ENCODE measurements at places on chromosomes 2 and 18.

- ATAC-seq: no peak
- H3K27me3 ChIP-seq: no peaks in the 10 kb centered on the region
- H3K27ac ChIP-seq: no peak overlapping the region
- H3K36me3 ChIP-seq: no peaks in the 10 kb centered on the region
These were observed 39.7 kb upstream of the SOCS6 start for GRCh38 chr18:70249118-70249517.

DNA sequence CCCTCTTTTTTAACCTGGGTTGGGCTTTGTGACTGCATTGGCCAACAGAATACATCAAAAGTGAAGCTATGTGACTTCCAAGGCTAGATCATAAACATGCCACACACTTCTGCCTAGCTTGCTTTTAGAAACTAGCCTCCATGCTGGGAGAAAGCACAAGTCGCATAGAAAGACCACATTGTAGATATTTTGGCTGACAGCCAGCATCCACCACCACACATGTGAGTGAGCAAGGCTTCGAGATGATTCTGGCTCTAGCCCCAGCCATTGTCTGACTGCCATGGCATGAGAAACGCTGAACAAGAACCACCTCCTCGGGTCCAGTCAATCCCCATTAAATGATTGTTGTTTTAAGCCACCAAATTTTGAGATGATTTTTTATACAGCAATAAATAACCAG, 66.8 kb upstream of the STPG4 start:
- H3K27ac ChIP-seq: no peak overlapping the region
- ATAC-seq: no peak
- H3K4me1 ChIP-seq: peaks cover 10% of the 10 kb centered on the region
- no peak overlapping the region for H3K4me3 ChIP-seq
- H3K27me3 ChIP-seq: no peaks in the 10 kb centered on the region
- no peaks in the 10 kb centered on the region for H3K36me3 ChIP-seq

DNA sequence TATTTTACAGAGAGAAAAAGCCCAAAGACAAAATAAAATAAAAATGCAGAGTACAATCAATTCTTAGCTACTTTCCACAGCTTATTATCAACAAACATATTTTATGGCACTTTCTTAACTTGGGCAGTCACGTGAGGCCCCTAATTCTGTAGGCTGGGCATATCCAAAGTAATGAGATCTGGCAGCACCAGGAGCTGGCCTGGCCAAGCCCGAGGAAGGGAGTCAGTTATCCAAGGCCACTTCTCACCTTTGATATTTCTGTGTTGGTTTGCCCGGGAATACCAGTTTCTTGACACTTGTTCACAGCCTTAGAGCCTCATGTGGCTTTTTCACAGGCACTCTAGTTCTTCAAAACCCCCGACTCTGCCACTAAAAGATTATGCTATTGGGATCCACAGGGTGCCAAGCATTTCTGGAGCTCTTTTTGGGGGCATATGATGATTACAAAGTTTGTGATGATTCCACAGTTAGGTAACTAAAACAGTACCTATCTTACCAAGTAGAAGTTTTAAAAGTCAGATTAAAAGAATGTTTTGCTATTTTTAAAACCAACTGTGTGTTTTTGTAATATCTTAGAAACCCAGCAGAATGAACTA, 90.4 kb downstream of the MEP1B start:
- ATAC-seq: no peak
- no peak overlapping the region for H3K4me3 ChIP-seq
- no peaks in the 10 kb centered on the region for H3K36me3 ChIP-seq
- no peaks in the 10 kb centered on the region for H3K27me3 ChIP-seq
- H3K27ac ChIP-seq: no peak overlapping the region
- peaks cover 3% of the 10 kb centered on the region for H3K4me1 ChIP-seq

- H3K27me3 ChIP-seq: peaks cover 2% of the 10 kb centered on the region
- no peak overlapping the region for H3K4me3 ChIP-seq
- H3K4me1 ChIP-seq: no peaks in the 10 kb centered on the region
- ATAC-seq: no peak
- H3K27ac ChIP-seq: no peak overlapping the region
These were observed 171.1 kb upstream of the MYT1L start for GRCh38 chr2:2502201-2502549.

GRCh38 chr2:182559623-182560022, 132.8 kb upstream of the PDE1A start:
- H3K4me1 ChIP-seq: no peaks in the 10 kb centered on the region
- H3K4me3 ChIP-seq: no peak overlapping the region
- no peaks in the 10 kb centered on the region for H3K36me3 ChIP-seq
- H3K27ac ChIP-seq: no peak overlapping the region

- no peak overlapping the region for H3K27ac ChIP-seq
- H3K4me1 ChIP-seq: no peaks in the 10 kb centered on the region
- no peak overlapping the region for H3K4me3 ChIP-seq
- no peaks in the 10 kb centered on the region for H3K27me3 ChIP-seq
- H3K36me3 ChIP-seq: no peaks in the 10 kb centered on the region
- ATAC-seq: no peak
These were observed 1140.8 kb upstream of the CELF4 start for GRCh38 chr18:38706373-38706772.

GRCh38 chr2:72993933-72994280, 76.6 kb downstream of the EMX1 start:
- peaks cover 49% of the 10 kb centered on the region for H3K36me3 ChIP-seq
- no peaks in the 10 kb centered on the region for H3K4me1 ChIP-seq
- H3K27me3 ChIP-seq: no peaks in the 10 kb centered on the region
- no peak overlapping the region for H3K4me3 ChIP-seq
- no peak overlapping the region for H3K27ac ChIP-seq

- no peak overlapping the region for H3K4me3 ChIP-seq
- ATAC-seq: no peak
- no peaks in the 10 kb centered on the region for H3K27me3 ChIP-seq
- no peak overlapping the region for H3K27ac ChIP-seq
These were observed 8.8 kb downstream of the NOL10 start for GRCh38 chr2:10680957-10681356.

DNA sequence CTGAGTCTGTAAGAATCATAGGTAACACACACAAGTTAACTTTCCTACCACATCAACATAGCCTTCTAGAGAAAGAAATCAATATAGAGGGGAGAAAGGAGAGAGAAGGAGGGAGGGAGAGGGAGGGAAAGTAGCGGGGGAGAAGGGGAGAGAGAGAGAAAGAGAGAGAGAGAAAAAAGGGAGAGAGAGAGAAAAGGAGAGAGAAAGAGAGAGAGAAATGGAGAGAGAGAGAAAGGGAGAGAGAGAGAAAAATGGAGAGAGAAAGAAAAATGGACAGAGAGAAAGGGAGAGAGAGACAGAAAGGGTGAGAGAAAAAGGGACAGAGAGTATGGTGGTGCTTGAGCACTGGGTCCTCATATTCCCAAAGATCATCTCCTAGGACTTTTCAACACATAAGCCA, 591.7 kb downstream of the ZEB2 start:
- ATAC-seq: no peak
- H3K4me3 ChIP-seq: no peak overlapping the region
- H3K36me3 ChIP-seq: no peaks in the 10 kb centered on the region
- H3K27me3 ChIP-seq: no peaks in the 10 kb centered on the region
- H3K4me1 ChIP-seq: no peaks in the 10 kb centered on the region
- no peak overlapping the region for H3K27ac ChIP-seq

- H3K36me3 ChIP-seq: no peaks in the 10 kb centered on the region
- no peaks in the 10 kb centered on the region for H3K4me1 ChIP-seq
- no peak overlapping the region for H3K4me3 ChIP-seq
- no peaks in the 10 kb centered on the region for H3K27me3 ChIP-seq
These were observed 867.3 kb downstream of the TRIB2 start for GRCh38 chr2:13584020-13584419.

DNA sequence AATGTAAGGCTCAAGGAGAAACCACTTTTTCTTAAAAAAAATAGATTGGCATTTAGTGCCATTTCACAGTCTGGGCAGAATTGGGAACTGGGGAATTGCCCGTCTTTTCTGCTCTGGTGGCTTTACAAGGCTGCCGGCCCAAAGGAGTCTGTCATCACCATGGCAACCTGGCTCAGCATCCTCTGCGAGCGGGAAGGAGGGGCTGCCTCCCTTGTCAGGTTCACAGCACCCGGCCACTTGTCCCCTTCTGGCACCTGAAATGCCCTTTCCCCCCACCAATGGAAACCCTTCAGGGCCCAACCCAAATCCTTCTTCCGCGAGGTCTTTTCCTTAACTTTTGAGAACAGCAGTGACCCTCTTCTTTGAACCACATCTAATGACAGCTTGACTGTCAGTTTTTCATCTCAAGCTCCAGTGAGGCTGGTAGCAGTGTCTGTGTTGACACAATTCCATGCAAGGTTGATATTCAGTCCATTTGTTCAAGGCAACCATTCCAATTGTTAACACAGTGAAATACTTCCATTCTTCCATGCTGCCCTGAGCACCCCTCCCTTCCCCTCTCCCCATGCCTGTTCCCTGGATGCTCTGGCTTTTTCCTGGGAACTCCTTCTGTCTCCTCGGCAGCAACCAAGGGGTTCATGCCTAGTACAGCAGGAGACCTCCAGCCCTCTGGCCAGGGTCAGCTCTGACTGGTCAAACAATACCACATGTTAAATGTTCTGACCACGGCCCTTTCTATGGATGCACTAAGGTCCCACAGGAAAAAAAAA, 79.6 kb downstream of the DNER start:
- peaks cover 10% of the 10 kb centered on the region for H3K27me3 ChIP-seq
- H3K4me1 ChIP-seq: no peaks in the 10 kb centered on the region
- no peak overlapping the region for H3K27ac ChIP-seq
- no peaks in the 10 kb centered on the region for H3K36me3 ChIP-seq
- no peak overlapping the region for H3K4me3 ChIP-seq

Data from gastroesophageal sphincter (tissue), 4 donors.